ENCODE measurements at places on chromosomes 5 and 9.

DNA sequence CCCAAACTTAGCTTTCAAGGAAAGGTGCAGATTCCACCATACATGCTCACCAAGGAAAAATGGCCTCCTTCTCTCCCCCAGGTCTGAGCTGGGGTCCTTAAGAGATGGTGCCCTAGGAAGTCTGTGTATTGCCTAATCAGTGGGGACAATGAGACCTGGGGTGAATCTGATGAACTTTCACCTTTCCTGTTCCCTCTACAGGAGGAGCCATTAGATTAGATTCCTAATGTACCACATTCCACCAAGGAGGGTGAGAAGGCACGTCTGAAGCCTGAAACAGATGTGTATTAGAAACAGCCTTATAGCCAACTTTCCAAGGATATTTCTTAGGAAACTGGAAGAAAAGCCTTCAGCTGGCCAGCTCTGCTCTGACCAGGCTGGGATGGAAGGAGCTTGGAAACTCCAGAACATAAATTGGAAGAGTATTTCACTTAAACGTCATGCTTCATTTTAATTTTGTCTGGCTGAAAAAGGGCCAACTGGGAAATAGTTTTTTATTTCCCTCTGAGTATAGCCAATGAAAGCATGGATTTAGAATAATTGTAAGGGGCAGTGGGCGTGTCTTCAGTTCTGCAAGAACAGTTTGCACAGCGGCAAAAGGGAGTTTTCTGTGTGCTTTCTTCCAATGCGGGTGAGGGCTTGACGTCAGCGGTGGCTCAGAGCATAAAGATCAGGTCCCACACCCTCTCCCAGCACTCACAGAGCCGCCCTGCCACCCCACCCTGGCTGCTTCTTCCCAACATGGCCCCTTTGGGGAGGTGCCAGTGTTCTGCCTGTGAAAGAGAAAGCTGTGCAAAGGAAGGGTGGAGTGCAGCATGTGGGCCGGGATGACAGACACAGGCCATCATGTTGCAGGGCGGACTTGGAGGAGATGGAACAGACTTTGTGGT, 210.9 kb downstream of the ESM1 start:
- DNase-seq = peak; percentile 25

DNA sequence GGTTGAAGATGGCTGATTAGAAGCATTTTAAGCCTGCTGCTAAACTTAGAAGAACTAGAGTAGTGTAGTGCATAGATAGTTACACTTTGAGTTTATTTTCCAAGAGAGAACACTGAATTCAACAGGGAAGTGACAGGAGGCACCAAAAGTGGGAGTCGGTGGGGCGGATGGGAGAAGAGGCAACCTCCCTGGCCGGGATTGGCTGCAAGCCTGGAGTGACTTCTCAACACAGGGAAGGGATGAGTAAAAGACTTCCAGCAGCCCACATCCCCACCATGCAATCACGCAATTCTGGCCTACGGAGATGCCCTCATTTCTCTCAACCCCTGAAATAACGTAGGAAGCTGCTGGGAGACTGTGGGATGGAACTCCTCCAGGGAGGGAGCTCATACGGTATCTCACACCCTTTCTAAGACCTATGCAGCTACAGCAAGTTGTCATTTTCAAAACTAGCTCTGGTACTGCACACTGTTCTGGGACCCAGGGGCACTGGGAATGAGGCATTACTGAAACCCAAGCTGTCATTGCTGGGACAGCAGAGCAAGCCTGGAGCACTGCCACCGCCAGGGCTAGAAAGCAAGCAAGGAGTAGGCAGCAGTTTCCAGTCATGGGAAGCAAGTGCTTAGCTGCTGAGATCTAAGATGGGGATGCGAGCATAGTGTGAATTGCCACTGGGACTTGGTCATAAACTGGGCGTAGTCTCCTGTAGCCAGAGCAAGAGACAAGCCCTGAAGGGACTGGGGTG, 331.6 kb upstream of the PTGER4 start:
- DNase-seq = no peak

DNA sequence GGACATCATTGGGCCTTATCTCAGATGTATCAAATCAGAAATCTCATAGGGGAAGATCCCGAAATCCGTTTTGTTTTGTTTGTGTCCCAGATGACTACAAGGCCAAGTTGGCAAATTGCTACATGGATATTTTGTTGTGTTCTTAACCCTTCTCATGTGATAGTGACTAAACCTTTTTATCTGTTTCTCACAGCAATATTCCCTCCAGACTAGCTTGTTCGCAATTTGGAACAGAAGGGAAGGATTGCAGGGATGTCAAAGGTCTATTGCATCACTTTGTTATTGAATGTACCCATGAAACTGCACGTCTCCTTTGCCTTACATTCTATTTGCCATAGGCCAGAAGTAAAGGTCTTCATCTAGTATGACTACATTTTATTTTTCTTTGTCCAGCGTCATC, 453.9 kb downstream of the NFIB start:
- no peak for DNase-seq

- no peak for DNase-seq
Observed at GRCh38 chr5:6755519-6755918, 42.3 kb downstream of the TENT4A start.

- no peak for DNase-seq
Observed at GRCh38 chr5:135141303-135142268, 107.6 kb upstream of the PITX1 start.

DNA sequence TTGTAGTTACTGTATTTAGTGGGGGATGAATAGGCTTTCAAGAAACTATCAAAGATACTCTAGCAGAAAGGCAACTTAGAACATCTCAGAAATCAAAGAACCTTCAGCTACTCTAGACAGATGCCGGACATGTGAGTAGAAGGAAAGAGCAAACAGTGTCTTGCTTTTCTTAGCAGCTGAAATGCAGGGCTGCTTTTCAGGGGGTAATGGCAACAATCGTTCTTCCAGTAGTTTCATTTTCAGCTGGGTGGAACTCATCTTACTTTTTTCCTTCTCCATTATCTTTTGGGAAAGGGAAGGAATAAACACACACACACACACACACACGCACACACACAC, 281.6 kb downstream of the CRB2 start:
- DNase-seq = no peak

- DNase-seq = no peak
Observed at GRCh38 chr9:133439337-133439736, 17.2 kb downstream of the ADAMTS13 start.

DNA sequence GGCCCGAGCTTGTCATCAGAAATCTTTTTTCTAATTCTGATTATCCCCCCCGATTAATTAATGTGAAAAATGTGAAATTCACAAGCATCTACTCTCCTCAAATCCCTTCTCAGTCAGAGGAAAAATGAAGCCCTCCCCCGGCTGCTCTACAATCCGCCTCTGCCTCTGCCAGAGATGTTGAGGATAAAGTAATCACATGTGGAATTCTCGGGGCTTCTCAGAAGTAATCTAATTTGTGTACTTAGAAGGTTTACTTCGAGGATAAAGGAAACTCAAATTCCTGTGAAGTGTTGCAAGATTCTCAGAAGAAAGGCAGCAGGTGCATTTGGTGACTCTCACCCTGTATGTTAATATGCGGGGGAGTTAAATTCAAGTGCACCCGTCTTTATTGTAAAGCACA, 726.1 kb upstream of the ADAMTS16 start:
- DNase-seq = no peak

GRCh38 chr9:91208419-91208745, 153.3 kb downstream of the AUH start:
- no peak for DNase-seq

DNA sequence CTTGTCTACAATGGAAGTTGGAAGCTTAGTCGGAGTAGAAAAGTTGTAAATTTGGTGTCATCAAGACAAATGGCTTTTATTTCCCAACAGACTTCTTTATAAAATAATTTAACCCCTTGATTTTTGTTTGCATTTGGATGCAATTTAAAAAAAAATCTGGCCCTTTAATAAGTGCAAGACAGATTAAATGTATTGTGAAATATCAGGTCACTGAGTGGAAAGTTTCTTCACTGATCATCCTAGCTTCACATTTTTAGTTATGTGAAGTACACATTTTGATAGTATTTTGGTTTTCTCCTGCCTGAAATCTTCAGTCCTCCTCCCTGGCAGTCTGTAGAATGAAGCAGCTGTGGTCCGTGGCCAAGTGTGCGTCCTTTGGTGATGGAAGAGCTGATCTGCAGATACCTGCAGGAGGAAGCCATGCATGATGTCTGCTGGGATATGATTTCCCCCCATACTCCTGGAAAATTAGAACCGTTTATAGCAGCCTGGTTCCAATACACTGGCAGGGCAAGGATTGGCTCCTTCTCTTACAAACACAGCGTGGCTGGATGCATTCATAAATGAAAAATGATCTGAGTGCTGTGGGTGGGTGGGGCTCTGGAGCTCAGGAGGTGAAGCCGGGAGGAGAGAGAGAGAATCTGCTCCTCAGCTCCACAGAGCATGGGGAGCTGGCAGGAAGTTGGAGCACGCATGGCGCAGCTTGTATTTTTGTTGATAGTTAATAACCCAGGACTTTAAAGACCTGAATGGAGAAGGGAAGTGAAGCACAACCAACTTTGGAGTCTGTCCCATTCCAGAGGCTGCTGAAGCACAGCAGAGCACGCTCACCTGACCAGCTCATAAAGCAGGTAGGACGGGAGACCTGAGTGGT, 238.4 kb downstream of the GOLPH3 start:
- no peak for DNase-seq

DNA sequence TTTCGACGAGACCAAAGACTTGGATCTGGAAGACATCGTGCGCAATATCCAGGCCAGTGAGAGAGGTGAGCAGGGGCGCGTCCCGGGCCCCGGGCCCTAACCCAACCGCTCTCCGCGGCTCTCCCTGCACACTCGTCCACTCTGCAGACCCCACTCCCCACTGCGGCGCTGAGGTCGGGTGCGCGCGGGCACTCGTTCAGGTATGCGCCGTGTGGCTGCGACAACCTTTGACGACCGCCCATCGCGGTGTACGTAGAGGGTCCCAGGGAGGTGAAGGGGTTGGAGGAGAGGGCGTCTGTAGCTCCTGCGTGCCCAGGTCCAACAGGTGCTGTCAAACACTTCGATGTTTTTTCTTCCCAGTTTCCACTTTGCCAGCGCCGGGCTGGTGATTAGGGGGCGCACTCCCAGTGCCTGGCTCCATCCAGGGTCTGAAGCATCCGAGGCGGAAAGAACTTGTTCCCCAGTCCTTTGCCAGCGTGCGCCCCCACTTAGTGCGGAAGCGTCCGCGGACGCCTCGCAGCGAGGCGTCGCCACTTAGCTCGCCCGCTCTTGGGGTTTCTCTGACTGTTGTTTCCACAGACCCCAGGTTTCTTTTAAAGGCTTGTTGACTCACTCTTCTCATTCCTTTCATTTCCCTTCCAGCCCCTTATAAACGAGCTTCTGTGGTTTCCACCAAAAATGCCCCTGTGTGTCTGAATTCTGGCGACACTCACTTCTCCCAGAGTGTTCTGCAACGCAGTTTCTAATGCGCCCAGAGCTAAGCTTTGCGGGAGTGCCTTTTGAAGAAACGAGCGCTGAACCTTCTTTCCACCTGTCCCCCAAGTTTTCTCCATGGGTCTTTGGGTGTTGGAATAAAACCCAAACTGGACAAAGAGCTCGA, 1.6 kb downstream of the NPR3 start:
- peak; percentile 46 for DNase-seq

DNA sequence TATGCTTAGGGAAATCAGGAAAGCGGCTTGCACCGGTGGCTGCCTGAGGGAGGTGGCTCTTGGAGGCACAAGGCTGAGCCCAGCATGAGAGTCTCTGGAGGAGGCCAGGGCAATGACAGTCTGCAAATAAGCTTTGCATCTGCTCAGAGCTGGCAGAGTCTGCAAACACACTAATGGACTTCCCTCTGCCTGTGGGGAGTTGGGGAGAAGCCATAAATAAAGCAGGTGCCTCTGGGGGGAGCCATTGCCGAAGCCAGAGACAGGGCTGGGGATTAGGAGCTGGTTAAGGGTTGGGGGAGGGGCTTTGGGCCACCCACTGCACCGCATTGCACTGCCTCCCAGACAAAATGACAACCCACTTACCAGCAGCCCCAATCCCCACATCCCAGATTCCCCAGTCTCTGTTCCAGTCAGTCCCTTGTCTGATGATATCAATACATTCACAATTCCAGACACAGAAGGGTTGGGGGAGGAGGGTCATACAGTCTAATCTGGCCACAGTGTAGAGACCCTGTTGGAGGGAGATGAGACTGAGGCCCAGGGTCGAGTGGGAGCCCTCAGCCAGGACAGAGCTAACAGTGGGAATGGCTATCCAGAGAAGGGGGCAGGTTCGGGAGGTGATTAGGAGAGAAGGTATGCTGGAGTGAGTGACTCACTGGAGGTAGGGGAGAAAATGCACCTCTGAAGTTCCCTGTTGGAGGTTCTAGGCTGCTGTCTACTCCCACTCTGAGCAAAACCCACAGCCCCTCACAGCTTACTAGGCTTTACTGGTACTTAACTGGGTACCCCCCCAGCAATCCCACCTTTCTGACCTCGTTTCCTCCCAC, 53.7 kb downstream of the PAX5 start:
- DNase-seq = peak; percentile 21

GRCh38 chr9:133529457-133529856, 4.7 kb upstream of the MYMK start:
- no peak for DNase-seq

GRCh38 chr5:138441221-138441620, 2.4 kb downstream of the REEP2 start:
- no peak for DNase-seq

DNA sequence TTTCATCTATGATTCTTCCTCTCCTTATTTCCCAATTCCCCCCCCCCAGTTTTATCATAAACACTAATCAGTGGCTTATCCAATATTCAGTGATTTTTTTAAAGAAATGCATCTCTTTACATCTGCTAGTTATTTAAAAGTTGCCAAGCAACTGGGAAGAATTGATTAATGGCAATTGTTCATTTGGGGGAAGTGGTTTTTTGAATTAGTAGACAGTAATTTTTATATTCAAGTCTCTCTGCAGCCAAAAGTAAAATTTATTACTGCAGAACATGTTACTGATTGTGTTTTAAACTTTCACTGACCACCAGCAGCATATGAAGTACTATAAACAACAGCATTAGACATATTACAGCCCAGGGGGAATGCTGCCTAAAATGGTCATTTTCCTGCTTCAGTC, 308.8 kb upstream of the NREP start:
- no peak for DNase-seq

All from hematopoietic multipotent progenitor cell treated with erythropoietin and hydrocortisone succinate and interleukin-3 and kit ligand, for 8 days (in vitro differentiated cells).